Stimulated activated CD4-positive, alpha-beta T cell treated with anti-CD3 and anti-CD28 coated beads, Interleukin-1b, Interleukin-23, amount 100 ng/mL, for 24 hours (primary cell): ENCODE measurements at places on chromosomes 3 and 15.

- DNase-seq, result no peak
These were observed 103.2 kb downstream of the C3orf70 start for GRCh38 chr3:185049710-185050109.

DNA sequence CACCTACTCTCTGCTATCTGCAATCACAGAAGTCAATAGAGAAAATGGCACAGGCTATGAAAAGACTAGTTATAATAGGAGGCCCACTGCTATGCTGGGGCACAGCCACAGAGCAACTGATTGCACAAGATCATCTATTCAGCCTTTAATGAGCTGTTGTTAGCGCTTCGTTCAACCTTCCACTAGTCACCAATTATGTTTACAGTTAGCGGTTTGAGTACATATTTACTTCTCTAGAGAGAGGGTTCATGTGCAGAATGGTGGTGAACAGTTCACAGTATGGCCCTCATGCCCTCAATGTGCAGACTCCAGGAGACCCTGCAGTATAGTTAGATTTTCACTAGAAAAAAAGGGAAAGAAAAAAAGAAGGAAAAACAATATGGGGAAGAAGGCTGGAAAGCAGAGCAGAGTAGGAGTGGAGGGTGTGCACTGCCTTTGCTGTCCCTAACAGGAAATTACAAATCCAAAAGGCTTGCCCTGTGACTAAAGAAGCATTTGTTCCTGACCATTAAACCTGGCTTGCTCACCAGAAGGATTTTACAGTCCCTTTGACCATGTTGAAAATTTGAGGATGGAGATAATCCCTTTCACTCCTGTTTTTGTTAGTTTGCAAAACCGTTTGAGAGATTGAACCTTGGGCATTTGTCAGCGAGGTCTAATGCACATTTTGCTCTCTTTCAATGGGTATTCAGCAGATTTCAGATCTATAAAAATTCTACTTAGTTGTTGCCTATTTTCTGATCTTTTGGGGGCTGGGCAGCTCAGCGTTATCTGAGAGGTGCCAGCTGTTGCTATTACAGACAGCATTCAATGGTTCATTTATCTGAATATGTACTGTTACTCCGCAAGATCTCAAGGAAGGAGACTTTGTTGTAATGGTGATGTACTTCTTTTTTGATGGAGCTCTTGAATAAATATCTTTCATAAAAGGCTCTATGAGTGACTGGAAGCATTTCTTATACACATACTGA lies 296.1 kb downstream of the LSAMP start:
- no peak for DNase-seq

GRCh38 chr3:10173926-10174435 lies 9.3 kb downstream of the IRAK2 start:
- no peak for DNase-seq

GRCh38 chr3:36558961-36559360 lies 178.7 kb downstream of the STAC start:
- no peak for DNase-seq

GRCh38 chr3:167884481-167884880 lies 149.0 kb downstream of the SERPINI1 start:
- DNase-seq, result no peak

DNA sequence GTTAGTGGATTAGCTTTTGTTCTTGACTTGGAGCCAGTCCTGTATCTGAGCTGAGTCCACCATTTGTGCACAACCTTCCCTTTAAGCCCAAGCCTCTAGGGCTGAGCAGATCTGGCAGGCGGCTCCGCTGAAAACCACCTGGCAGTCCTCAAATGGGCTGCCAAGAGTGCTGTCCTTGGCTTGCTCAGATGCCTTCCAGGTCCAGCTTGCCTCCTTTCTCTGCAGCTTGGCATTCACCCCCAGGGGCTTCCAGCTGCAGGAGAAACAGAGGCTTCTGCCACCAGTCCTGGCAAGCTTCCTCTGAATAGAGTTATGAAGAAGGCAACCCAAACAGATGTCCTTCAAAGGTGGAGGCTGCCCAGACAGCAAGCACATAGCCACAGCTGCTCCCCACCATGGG lies 96.7 kb downstream of the LRTM1 start:
- no peak for DNase-seq

GRCh38 chr3:147200545-147200944 lies 205.8 kb downstream of the ZIC4 start:
- DNase-seq, result no peak

DNA sequence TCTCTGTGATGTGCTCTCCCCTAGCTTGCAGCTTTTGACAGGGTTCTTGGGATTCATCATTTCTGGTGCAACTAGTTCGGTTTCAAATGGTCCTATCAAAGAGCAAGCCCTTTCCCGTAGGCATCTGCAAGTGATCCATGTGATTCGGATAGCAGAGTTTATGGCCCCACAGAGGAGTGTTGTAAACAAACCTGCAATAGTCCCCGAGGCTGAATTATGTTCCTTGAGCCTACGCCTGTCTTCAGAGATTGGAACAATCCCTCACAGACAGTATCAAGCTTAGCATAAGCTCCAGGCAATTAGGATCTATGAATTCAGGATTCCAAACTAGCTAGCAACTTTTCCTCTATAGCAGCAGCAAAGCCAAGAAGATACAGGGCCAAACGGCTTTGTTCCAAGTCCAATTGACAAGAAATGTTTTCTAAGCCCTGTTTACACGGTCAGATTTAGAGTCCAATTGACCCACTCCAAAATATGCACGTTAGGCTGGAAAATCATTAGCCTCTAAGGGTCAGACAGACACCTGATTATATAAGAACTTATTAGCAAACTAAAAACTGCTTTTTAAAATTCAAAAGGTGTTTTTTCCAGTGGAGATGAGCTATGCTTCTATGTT lies 24.8 kb downstream of the LNP1 start:
- DNase-seq, result no peak

DNA sequence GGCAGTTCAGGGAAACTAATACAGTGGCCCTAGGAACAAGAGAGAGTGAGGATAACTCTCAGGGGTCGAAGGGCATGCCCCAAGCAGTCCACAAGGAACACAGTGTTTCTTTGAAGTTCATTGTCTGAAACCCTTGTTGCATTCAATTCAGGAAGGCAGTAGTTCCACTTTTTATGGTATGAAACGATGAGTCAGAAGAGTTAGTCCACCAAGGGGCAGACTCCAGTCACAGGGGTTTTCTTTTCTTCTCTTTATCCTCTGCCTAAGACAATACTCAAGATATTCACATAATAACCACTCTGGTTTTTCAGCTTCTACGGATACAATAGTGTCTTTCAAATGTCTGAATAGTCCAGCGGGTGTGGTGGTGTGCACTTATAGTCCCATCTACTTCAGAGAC lies 23.7 kb upstream of the TICRR start:
- no peak for DNase-seq

- DNase-seq, result no peak
These were observed 51.6 kb upstream of the GRM7 start for GRCh38 chr3:6809349-6809748.

GRCh38 chr3:61924090-61924735 lies 362.8 kb downstream of the PTPRG start:
- no peak for DNase-seq

DNA sequence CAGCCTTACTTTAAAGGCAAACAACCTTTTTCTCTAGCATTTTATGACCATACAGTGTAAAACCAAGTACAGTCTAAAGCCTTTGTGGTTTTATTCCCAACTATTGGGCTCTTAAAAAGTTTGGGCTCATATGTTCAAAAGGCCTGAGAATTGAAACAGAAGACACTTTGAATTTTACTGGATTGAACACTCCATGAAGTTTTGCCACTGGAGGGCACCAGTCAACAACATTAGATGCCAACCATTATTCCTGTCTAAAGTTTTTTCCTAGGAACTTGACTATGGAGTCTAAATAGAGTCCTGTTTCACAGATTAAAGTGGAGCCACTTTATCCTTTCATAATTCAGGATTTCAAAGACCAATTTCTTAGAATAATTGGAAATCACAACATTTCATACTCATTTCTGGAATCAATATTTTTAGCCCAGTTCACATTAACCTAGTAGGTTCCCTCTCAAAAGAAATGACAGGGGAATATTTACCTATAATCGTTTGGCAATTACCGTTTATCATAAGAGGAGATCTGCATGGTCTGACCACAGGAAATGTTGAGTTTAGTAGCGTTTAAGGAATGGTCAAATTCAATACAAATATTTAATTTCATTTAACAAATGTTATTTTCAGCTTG lies 244.1 kb upstream of the PDZRN3 start:
- no peak for DNase-seq

DNA sequence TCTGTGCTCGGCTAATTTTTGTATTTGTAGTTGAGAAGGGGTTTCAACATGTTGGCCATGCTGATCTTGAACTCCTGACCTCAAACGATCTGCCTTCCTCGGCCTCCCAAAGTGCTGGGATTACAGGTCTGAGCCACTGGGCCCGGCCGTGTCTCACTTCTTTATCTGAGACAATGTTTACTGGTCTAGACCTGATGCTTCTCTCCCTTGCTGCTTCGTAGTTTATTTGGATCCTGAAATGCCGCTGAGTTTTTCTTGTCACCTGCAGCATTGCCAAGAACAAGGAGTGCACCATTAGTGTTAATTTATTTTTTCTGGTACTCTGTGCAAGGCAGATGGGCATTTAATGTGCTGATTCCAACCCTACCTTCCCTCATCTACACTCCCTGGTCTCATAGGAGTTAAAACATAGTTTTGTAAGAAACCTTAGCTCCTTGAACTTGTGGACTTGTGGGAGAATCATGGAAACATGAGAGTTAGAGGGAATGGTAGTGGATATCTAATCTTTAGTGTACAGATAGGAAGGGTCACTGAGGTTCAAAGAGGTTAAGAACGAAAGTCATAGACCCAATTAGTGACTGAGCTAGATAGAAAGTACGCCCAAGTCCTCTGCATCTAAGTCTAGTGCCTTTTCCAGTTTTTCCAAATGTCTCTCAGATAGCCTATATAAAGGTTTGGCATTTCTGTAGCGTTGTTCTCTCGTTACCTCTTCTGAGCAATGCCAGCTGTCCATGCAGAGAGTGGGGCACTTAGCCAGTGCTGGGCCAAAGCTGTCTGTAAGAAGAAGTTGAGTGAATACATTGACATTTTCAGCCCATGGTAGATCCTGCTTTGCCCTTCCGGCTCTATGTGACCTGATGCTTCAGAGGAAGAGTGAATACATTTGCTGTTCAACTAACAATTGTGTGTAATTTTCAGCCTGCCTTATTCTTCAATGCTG lies 244.1 kb downstream of the LPP start:
- DNase-seq, result no peak

- no peak for DNase-seq
These were observed 48.9 kb downstream of the DLG1 start for GRCh38 chr3:197249542-197249941.
